ENCODE measurements at places on chromosomes 7 and 10.

- DNase-seq = no peak
Observed at GRCh38 chr7:140205600-140205999, 28.8 kb upstream of the KDM7A start.

GRCh38 chr7:68176974-68177373 lies 1180.3 kb downstream of the TYW1 start:
- DNase-seq = peak; percentile 79

- no peak for DNase-seq
Observed at GRCh38 chr7:209906-210305, 17.5 kb downstream of the FAM20C start.

DNA sequence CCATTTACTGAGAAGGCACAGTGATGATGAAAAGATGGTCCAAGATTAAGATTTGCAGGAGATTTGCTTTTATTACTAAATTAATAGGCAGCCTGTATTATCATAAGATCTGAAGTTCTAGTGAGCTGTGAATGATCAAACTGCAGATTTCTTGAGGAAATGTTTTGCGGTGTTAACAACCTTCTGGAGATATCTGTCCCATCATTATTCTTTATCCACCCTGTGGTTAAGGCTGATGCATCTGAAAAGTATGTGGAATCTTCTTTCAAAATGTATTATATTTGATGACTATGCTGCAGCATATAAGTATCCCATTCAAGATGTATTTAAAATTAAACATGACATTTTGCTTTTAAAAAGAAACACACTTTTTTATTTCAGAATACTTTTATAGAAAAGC lies 150.3 kb downstream of the POLR1F start:
- DNase-seq = no peak

- DNase-seq = no peak
Observed at GRCh38 chr7:108051454-108051853, 48.5 kb upstream of the LAMB1 start.

DNA sequence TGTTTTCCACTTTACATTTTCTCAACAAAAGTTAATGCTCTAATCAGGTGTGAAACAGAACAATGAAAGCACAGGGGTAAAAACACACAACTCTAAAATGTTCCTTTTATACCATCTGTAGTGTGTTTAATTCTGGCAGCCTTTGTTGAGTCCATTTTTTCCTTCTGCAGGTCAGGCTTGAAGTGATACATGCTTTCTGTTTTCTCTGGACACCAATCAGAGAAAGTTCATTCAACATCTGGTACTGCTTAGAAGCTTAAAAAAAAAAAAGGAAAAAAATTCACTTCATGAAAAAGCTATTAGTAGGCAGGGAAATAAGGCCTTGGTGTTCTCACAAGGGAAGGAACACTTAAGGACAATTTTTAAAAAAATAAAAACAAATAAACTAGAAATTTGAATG lies 231.3 kb upstream of the RHOBTB1 start:
- DNase-seq = no peak

- DNase-seq = no peak
Observed at GRCh38 chr7:84249656-84250055, 55.1 kb upstream of the SEMA3A start.
